ENCODE measurements at places on chromosomes 6 and 20.
A peak's percentile ranks its signal among the peaks of the same experiment; 100 is the strongest.

- DNase-seq, result no peak
These were observed 185.9 kb downstream of the MAFB start for GRCh38 chr20:40503119-40503518.

DNA sequence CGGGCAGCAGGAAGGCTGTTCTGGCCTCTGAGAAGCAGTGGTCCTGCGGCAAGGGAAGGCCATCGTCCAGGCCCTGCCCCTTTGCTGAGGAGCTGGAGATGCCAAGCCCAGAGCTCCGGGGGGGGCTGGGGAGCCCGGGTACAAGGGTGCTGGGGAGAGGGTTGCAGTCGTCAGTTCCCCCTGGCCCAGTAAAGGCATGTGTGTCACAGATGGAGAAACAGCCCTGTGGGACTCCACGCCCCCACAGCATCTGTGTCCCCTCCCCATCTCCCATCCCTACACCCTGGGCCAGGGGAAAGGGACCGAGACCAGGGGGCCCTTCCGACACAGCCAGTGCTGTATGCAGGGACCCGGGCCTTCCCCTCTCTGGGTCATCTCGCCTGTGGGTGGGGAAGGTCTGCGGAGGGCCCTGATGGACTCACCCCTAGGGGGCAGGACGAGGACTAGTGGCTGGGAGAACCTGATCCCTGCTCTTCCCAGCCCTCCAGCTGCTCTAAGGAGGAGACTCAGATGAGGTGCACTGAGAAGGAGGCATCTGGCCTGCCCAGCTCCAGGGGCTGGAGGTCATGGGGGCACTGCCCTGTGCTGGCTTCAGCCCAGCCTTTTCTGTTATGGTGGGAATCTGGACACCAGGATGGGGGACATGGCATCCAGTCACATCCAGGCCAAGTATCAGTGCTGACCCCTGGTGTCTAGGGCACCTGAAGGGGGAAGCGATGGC lies 609 bp downstream of the MYL9 start:
- DNase-seq, result peak; percentile 63

GRCh38 chr6:160077526-160077925 lies 44.1 kb upstream of the SLC22A1 start:
- peak; percentile 18 for DNase-seq

- peak; percentile 12 for DNase-seq
These were observed 16.7 kb upstream of the IRAK1BP1 start for GRCh38 chr6:78850621-78851020.

GRCh38 chr6:152637296-152638047 lies at the start of gene SYNE1:
SYNE1 (minus strand) TSS chr6:152637362; CDS start chr6:152628331, 9,031 bp downstream.
- DNase-seq, result no peak

DNA sequence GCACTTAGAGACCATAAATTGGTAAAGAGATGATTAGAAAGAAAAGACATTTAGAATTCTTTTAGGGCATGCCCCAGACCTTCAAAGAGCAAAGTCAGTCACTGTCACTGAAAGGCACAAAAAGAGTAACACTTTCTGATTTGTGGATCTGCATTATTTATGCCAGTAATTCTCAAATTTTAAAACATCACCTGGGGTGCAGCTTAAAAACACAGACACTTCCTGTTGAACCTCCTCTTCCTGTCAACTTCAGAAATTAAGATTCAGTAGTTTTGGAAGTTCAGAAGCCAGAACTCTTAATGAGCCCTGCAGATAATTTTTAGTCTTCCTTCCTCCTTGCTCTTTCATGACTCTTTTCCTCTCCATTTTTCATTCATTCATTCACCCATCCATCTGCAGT lies 137.5 kb downstream of the NRN1 start:
- no peak for DNase-seq

All from fibroblast of mammary gland (primary cell).